ENCODE measurements at places on chromosomes 4 and X.
A peak's percentile ranks its signal among the peaks of the same experiment; 100 is the strongest.

GRCh38 chrX:48711162-48711928 is 14.8 kb downstream of the SUV39H1 start:
- DNase-seq, result no peak

- DNase-seq, result no peak
These were observed 7.2 kb upstream of the FAM9C start for GRCh38 chrX:13051529-13052172.

- no peak for DNase-seq
These were observed 586 bp downstream of the BCAP31 start for GRCh38 chrX:153723351-153724251.

DNA sequence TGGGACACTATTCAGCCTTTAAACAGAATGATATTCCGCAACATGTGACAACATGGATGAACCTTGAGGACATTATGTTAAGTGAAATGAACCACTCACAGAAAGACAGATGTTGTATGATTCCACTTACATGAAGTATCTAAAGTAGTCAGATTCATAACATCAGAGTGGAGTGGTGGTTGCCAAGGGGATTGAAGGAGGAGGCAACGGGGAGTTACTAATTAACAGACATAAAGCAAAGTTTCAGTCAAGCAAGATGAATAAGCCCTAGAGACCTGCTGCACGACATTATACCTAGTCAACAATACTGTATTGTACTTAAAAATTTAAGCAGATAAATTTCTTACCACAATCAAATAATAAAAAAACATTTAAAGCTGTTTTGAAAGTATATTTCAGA is 105.0 kb upstream of the NR0B1 start:
- DNase-seq, result no peak

DNA sequence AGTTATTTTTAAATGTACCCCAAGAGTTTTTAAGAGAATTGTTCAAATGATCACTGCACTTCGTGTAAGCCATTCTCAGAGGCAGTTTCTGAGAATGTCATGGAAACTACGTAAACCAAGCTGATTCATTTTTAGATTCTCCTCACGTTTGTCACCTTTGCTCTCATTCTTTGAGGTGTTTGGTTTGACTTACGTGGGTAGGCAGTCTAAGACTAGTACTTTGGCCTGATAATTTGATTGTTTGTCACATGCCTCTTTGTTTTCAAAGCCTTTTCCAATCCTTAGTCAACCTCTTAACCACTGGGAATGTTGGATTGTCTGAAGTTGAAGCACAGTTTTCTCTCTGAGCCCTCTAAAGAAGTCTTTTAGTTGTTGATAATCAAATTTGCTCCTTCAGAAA is 10.5 kb downstream of the SEPTIN11 start:
- no peak for DNase-seq

- no peak for DNase-seq
These were observed 7.5 kb upstream of the PTCHD1 start for GRCh38 chrX:23327104-23327503.

- DNase-seq, result no peak
These were observed 482.9 kb downstream of the NAF1 start for GRCh38 chr4:162683659-162684370.

DNA sequence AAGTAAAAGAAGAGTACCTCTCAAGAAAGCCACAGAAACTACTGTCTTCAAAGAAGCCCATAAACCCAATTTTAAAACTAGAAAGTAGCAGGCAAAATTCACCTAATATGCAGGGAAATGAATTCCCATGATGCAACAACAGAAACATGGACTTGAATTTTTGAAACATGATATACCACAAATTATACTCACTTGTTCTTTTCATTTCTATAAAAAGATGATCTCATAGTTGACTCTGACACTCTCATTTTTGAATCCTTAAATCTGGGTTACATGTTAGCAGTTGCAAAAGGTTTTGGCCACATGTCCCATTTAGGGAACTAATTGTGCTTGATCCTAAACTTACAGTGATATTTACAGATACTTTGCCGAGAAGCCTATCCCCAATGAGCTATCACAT is 1130.8 kb downstream of the FAT4 start:
- peak; percentile 22 for DNase-seq

- DNase-seq, result no peak
These were observed 4.9 kb downstream of the CXCL2 start for GRCh38 chr4:74093981-74094623.

- DNase-seq, result no peak
These were observed 4.6 kb upstream of the ZNF185 start for GRCh38 chrX:152892999-152893891.

DNA sequence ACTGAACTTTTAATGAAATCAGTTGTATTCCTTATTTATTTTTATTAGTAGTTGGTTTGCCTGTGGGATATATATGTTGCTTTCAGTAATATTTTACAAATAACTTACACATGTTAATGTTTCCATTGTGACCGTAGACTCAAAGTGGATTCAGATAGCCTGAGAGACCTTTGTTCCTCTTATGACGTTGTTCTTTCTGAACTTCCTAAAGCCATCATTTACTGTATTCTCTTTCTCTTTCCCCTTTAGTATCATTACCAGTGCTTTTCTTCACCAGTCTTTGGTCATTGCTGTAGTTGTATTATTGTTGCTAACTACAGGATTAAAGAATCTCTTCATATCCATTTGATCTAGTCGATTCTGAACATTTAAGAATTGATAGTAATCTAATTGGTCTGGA is 4.3 kb downstream of the STIM2 start:
- no peak for DNase-seq

GRCh38 chr4:102869569-102870197 is 891 bp downstream of the CISD2 start:
- no peak for DNase-seq

DNA sequence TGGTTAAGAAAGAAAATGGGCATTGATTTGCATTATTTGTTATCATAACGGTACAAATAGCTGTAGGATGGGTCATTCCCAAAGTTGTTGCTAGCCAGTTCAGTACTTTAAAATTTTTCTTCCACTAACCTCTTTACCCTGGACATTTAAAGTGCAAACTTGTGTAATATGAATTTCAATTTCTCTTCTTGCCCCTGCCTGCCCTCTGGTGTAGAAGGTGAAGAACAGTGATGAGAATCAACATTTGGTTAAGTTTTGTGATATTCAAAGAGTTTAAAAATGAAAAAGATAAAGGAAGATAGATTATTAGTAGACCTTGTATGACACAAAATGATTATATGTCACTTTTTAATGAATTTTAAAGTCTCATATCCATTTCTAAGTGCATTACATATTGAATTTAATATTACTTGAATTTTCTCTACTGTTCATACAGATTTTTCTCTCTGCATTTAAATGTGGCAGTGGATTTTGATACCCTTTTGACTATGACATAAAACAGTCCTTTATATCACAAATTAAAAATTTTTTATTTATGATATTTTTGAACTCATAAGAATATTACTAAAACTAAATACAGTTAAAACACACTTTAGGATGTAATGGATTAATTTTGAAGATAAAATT is 337.7 kb downstream of the BMPR1B start:
- peak; percentile 44 for DNase-seq

- peak; percentile 68 for DNase-seq
These were observed 300.9 kb upstream of the HS3ST1 start for GRCh38 chr4:11729548-11729947.

DNA sequence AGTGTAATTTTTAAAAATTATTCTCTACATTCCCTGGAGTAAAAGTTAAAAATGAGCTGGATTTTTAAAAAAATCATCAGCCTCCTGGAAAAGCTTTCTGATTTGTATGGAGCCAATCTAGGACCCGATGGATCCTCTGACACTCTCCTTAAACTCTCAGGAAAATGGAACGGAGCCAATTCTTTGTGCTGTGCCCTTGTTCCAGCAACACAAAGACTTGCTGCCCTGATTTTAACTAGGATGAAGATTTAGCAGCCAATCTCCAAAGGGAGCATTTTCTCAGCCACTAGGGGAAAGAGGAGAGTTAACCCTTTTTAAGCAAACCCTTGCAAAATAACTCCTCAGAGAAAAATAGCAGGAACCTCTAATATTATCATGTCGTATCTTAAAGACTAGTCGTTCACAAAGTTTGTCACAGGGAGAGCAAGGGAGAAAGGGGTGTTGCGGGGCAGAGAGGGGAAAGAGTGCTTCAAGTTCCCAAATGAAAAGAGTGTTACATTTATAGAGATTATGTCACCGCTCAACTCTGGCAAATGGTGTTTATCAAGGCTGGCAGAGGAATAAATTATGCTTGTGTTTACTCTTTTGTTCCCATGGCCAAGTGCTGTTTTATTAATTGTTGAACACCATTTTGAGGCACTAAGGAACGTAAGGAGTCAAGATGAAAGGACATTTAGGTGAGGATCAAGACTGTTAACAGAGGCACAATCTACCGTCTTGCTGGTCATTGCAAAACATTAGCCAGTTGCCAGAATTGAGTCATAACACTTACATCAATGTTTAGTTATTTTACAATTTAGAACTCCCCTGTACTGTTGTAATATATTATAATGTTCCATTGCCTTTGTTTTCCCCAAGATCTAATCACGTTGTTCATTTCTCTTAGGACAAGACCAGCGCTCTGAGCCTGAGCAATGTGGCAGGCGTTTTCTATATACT is 250.7 kb downstream of the THOC2 start:
- DNase-seq, result peak; percentile 26

DNA sequence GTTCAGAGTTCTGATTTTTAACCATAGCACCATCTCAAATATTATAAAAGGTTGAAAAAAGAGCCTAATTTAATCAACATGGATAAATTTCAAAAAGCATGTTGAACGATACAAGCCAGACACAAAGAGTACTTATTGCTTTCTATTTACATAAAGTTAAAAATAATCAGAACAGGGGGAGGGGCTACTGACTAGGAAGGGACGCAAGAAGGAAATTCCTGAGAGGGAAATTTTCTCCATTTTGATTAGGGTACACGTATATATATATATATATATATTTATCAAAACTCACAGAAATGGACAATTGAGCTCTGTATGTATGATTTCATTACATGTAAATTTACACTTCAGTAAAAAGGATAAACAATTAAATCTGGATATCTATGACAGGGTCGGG is 482 bp upstream of the MBTPS2 start:
- DNase-seq, result peak; percentile 40

DNA sequence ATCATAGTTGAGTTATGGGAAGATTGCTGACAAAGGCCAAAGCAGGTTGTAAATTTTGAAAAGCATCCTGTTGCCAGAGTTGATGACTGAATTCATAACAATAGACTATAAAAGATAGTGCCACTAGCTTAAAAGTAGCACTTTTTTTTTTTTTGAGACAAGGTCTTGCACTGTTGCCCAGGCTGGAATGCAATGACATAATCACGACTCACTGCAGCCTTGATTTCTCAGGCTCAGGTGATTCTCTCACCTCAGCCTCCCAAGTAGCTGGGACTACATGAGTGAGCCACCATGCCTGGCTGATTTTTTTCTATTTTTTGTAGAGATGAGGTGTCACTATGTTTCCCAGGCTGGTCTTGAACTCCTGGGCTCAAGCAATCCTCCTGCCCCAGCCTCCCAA is 122.7 kb downstream of the SPOCK3 start:
- DNase-seq, result no peak

- no peak for DNase-seq
These were observed 57.8 kb downstream of the NDNF start for GRCh38 chr4:121014544-121014943.

- peak; percentile 16 for DNase-seq
These were observed 17.0 kb downstream of the LAMP2 start for GRCh38 chrX:120452131-120452530.

DNA sequence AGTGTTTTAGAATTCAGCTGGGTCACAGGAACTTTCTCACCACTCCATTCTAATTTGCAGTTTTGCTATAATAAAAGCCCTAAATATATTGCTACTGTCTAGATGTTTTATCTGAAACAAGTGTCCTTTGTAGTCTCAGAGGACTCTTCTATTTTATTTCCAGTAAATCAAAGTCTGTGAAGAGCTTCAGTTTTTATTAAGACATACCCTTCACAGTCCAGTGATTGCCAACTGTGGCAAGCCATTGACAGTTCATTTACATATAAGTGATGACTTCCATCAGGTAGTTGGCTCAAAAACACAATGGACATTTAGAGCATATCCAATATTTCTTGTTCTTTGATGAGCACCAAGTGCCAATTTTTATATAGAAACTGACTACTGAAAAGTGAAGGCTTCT is 466.1 kb downstream of the IQCM start:
- DNase-seq, result no peak

GRCh38 chr4:188316391-188316790 is 177.2 kb downstream of the TRIML1 start:
- no peak for DNase-seq

DNA sequence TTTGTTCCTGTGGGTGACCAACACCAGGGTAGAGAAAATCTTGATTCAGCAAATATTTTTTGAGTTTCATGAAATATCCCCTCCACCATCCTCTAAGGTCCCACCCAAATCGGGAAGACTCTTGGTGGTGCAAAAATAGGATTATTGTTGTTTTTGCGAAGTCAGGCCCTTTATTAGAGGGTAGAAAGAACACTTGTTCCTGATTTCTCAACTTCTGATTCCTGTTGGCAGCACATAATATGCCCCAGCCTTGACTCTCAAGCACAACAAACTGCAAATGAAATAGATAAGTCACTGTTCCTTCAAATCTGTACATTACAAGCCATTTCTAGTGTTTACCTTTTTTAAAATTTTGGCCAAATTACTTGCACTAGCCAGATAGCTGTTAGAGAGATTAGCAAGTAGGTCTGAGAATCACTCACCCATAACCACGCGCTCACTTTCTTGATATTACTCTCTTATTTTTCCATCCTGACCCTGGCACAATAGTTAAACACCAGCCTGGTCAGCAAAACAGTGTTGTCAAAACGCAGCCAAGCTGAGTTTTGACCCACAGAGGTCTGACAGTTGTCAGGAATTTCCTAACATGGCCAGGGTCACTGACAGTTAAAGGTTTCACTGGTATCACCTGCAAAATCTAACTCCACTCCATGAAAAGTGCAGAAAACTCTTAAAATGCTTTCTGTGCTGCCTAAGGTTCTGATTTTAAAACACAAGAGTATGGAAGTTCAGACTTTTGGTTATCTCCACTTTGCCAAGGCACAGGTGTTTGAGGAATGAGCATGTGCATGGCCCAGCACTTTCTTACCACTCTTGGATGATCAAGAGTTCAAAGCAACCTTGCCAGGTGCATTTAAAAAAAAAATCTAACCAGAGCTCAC is 69.8 kb downstream of the RBM47 start:
- no peak for DNase-seq

GRCh38 chr4:87074121-87074488 is 139.3 kb downstream of the AFF1 start:
- DNase-seq, result no peak

GRCh38 chr4:138455097-138455496 is 212.9 kb upstream of the SLC7A11 start:
- no peak for DNase-seq

DNA sequence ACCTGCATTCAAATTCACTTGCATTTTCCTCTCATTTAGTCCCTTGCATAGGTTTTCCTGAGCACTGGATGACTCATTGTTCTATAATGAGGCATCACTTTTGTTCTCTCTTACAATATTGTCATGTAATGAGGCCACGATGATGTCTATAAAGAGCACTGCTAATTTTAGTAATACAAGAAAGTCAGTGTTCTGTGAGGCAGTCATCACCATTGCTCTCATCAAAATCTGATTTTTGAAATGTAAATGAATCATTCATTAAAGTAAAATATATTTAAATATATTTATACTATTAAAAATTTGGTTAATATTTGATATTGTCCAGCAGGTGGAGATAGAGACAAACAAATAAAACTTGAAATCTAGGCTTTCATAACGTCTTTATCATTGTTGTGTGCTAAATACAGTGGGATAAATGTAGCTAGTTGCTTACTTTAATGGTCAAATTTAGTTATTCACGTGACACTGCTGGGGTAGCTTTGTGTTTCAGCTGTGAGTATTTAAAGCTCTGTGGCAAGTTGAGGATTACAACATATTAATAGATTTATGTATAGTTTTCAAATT is 15.4 kb downstream of the HMGB2 start:
- peak; percentile 64 for DNase-seq

- no peak for DNase-seq
These were observed 44.5 kb downstream of the SHROOM4 start for GRCh38 chrX:50769389-50770063.
